ENCODE measurements at places on chromosomes 3 and 15. TPM values are rescaled to one million over a fixed set of nuclear protein-coding genes. Genes with fewer than 3 reads are reported as not detected.

GRCh38 chr3:138199851-138200250 is 12.8 kb downstream of the ARMC8 start:
- H3K36me3 ChIP-seq = no peaks in the 10 kb centered on the region
- no peak overlapping the region for H3K27ac ChIP-seq
- peak overlapping the region; percentile 43 for H3K4me3 ChIP-seq
- no peak for DNase-seq
- H3K27me3 ChIP-seq = no peaks in the 10 kb centered on the region
- H3K4me1 ChIP-seq = peaks cover 84% of the 10 kb centered on the region

DNA sequence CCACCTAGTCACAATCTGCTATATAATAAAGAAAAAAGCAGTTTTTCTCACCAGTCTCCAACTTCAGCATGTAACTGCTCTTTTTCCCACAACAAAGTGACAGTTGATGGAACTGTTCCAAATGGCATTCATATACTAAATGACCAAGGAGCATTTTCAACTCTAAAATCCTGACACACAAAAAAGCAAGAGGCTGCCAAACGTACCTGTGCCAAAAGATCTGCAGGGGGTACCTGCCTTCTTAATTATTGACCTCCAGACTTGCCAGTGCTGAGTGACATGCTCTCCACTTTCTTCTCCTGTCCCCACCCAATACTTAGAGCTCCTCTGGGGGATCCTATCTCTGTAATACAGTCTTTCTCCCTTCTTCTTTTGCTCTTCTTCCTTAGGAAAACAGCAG is 18.0 kb downstream of the ZBED2 start:
- DNase-seq = no peak
- peaks cover 52% of the 10 kb centered on the region for H3K4me1 ChIP-seq
- H3K27ac ChIP-seq = peak overlapping the region; percentile 24
- no peaks in the 10 kb centered on the region for H3K27me3 ChIP-seq

- no peaks in the 10 kb centered on the region for H3K4me1 ChIP-seq
- H3K36me3 ChIP-seq = no peaks in the 10 kb centered on the region
- DNase-seq = no peak
Observed at GRCh38 chr15:38029736-38030135, 95.3 kb downstream of the TMCO5A start.

DNA sequence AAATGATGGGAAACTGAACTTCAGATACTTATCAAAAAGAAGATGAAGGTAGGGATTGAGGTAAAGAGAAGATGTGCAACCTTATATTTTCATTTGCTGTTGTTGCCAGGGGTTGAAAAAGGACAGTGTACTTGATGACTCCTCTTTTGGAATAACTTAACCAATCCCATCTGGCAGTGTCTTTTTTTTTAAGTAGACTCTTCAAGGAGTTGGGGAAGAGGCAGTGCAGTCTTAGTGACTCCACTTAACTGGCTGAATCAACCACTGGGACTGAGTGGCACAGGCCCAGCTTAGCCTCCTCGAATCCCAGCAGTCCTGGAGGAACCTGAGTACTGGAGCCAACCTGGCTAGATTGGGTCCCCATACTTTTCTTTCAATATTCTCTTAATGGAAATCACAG is 27.3 kb upstream of the FILIP1L start:
- H3K27ac ChIP-seq = no peak overlapping the region
- no peak for DNase-seq
- H3K27me3 ChIP-seq = no peaks in the 10 kb centered on the region
- peaks cover 7% of the 10 kb centered on the region for H3K36me3 ChIP-seq

The GOLGA8R gene
- polyA plus RNA-seq = 1.8 TPM

The PLA1A gene
- not detected for polyA plus RNA-seq

The TRAK1 gene
- polyA plus RNA-seq = 2.1 TPM
